Stimulated activated CD8-positive, alpha-beta memory T cell treated with anti-CD3 and anti-CD28 coated beads, Interleukin-4, amount 100 ng/mL, for 1 hour (primary cell): ENCODE measurements at places on chromosomes 2 and 18.
A peak's percentile ranks its signal among the peaks of the same experiment; 100 is the strongest.

DNA sequence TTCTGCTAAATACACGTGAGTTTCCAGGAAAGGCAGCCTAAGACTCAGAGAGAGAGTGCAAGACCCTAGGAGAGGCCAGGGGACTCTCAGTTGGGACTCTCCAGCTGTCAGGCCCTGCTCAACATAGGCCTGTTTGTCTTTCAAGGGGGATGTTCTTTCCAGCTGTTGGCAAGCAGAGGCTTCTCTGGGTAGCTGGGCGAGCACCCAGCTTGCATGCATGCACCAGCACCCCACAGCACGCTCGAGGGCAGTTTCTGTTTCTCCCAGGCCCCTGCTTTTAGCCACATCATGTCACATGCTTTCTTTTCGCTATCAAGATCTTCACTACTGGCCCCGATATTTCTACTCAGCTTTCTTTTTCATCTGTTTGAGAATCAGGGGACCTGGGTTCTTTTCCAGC is 479.3 kb upstream of the HS6ST1 start:
- no peak for DNase-seq

DNA sequence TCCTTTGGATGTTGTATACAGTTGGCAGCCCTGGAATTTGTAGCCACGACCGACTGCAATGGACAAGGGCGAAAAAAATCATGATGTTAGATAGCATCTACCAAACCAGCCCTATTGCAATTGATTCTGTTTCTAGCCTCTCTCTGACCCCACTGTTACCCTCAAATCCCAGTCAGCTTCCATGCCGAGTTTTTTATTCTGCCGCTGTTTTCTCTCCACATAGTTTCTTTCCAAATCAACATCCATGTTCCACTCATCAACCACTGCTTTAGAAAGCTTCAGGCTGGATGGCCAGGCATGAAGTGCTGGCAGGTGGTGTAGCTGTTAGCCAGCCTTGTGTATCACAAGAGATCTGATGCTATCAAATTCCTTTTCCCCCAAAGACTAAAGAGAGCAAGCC is 272.8 kb downstream of the FIGN start:
- no peak for DNase-seq

- no peak for DNase-seq
Measured at GRCh38 chr2:28539118-28539541, 43.3 kb downstream of the PLB1 start.

DNA sequence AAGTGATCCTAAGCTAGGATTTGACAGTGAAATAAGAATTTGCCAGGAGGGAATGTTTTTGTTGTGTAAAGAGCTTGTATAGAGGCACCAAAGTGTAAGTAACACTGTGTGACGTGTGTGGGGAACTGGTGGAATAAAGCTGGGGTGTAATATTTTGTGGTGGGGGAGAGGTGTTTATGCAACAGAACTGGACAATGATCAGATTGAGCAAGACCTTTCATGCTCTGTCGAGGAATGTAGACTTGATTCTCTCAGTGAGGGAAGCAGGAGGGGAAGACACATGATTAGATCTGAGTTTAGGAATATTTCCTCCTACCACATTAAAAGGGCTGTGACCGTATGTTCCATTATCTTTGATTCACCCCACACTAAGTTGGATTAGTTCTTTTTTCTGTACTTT is 43.6 kb downstream of the EFEMP1 start:
- DNase-seq = no peak

DNA sequence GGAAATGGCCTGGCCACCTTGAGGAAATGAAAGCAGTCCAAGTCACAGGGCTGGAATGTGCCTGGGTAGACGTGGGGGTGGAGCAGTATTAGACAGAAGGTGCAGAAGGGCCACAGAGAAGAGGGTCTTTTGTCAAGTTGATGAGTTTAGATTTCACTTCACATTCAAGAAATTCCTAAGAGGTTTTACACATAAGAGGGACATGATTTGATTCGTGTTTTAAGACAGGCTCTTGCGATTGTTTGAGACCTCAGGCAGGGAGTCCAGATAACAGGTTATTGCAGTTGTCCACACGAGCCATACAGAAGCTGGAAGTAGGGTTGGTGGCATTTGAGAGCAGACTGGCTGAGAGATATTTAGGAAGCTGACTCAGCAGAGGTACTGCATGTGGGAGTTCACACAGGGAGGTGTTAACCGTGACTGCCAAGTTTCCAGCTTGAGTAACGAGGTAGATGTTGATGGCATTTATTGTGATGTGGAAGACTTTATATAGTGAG is 64.6 kb downstream of the NEB start:
- DNase-seq = peak; percentile 10

- no peak for DNase-seq
Measured at GRCh38 chr2:47054868-47055267, 100.2 kb downstream of the STPG4 start.

- no peak for DNase-seq
Measured at GRCh38 chr2:160010361-160011145, 51.9 kb downstream of the PLA2R1 start.

DNA sequence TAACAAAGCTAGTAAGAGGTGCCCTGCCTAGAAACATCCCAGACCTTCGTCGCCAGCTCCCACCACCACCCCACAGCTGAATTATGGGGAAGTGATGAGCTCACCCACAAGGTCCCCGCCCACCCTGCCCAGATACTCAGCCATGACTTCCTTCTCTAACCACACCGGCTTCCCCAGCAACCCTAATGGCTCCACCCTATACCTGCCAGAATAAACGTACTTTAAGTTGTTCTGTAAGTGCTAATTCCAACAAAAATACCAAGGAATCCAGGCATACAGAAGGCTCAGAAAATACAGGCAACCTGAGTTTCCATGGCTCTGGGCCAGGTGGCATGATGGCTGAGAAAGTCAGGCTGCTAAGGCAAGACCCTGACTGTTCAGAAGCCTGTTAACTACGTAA is 39.1 kb downstream of the TMEM163 start:
- no peak for DNase-seq

DNA sequence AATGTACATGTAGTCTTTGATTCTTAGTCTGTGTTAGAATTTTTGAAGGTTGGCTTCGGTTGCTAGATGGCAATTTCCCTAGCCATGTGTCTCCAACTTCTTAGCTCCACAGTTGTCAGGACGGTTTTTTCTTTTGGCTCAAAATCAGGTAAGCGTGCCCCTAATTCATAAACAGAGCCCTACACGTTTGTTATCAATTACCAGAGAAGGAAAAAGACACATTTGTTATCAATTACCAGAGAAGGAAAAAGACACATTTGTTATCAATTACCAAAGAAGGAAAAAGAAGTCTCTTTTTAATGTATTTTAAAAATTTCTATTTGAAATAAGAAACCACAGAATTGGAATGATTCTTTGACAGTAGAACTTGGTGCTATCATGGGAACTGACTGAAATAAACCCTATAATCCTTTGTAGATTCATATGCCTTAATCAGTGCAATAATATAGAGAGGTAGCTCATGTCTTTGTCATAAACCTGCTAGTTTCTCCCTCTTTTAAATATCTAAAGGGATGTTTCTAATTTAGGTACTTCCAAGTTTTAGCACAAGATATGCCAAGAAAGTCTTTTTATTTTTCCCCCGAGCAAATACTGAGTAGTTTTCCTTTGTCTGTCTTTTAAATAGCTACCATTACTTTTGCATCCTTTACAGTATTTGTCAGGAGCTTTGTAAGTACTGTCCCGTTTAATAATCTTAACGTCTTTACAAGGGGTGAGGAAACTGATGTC is 35.9 kb downstream of the CAMKMT start:
- no peak for DNase-seq

DNA sequence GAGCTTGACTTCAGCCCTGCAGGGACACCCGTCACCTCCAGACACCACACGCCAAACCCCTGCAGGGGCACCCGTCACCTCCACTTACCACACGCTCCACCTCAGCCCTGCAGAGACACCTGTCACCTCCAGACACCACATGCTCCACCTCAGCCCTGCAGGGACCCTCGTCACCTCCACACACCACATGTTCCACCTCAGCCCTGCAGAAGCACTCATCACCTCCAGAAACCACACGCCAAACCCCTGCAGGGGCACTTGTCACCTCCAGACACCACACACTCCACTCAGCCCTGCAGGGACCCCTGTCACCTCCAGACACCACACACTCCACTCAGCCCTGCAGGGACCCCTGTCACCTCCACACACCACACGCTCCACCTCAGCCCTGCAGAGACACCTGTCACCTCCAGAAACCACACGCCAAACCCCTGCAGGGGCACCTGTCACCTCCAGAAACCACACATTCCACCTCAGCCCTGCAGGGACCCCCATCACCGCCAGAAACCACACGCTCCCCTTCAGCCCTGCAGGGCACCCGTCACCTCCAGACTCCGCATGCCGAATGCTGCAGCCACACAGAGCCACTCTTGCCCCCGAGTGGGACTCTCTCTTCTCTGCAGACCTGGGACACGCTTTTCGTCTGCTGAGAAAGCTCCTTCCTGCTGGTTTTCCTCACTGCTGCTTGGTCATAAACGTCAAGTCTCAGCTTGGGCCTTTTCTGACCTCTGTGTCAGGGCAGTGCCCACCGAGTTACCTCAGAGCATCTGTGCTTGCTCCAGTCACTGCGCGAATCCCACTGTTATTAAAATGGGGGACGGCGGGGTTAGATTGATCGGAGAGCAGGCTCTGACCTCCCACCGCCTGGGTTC is 77.5 kb upstream of the SALL3 start:
- DNase-seq = no peak

GRCh38 chr2:108409768-108410167 is 32.0 kb downstream of the SULT1C4 start:
- DNase-seq = no peak

DNA sequence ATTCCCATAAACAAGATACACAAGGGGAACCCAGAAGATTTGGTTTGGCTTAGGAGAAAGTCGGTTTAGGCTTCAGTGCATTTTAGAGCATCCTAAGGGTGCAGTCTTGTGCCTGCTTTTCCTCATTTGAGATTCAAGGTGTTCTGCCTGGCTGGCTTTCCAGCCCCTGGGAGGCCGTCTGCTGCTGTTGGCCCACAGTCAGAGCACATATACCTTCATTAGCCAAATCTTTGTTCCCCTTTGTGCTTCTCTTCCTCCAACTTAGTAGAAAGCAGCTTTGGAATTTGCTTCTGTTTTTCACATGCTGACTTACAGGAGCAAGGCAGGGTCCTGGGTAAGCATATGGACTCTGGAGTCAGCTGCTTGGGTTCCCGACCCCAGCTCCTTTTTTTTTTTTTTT is 477.1 kb upstream of the TCF4 start:
- no peak for DNase-seq

DNA sequence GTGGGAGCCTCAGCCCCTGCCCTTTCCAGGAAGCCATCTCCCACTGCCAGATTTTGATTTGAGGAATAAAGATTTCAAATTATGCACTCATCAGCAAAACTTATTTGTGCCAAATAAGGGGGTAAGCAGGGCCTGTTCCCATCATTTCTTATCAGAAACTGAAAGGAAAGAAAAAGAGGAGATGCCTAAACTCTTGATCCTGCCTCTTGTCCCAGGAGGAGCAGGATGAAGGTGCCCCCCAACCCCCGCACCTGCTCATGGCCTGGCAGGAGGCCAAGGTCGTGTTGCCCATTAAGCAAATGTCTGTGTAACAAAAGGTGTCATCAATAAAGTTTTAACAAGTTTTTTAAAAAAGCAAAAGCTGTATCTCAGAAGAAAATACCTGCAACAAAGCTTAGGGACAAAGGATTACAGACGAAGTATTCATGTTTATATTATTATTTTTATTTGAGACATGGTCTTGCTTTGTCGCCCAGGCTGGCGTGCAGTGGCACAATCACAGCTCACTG is 80.0 kb downstream of the INPP5D start:
- DNase-seq = no peak

DNA sequence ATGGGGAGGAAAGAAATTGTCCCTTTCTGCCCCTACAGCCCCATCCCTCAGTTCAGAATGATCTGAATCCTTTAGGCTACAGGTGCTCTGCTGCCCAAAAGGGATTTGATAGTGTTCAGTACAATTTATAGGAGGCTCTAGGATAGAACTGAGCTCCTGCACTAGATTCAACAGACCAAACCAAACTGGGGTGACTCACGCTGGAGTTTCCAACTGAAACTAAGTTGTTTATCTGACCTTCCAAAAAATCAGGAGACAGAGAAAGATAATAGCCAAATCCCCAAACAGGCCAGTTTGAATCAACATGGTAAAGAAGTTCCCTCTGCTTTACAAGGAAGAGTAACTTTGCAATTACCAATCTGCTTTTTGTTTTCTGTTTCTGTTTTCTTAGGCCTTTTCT is 72.7 kb upstream of the MBOAT2 start:
- DNase-seq = no peak
